CD4-positive, alpha-beta T cell treated with Interleukin-15 for 1 hour (primary cell): ENCODE measurements at places on chromosomes 4 and X.

DNA sequence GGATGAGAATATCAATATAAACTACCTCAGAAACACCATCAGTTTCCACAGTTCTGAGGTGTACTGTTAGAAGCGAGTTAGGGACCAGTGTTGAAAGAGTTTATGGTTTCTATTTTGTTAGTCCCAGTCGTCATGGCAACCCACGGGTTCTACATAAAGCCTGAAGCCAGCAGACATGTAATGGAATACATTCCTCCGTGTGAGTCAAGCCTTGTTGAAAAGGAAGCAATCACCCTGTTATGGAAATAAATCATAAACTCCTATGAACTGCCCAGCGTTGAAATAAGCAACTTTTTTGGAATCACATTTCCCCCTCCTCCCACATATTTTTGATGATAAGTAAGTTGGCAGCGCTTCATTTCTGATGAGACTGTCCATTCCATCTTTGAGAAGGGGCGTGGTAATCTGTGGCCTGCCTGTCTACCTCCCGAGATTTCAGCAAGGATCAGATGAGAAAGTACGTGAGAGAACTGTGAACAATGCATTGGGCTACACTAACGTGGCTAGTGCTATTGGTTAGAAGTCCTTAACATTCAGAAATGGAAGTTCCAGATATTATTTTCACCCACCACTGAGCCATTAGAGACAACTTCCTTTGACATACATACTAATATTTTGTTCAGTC, 40.4 kb upstream of the PDHA1 start:
- DNase-seq = no peak

- no peak for DNase-seq
Observed at GRCh38 chrX:52983321-52984000, 25.1 kb upstream of the FAM156A start.

DNA sequence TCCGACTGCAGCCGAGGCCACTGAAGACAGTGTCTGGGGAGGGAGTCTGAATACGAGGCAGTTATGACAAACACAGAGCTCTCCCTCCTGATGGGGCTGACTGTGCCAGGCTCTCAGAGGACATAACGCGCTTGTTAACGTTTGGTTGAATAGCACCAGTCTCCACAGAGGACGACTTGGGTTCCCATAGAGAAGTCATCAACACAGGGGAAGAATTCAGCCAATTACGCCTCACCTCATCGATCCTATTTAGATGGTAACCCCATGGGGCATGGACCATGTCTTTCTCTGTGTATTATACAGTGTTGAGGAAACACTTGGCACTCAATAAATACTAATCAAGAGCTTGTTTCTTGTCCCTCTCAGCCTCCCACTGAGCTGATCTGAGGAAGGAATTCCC, 642.6 kb upstream of the LCORL start:
- no peak for DNase-seq

DNA sequence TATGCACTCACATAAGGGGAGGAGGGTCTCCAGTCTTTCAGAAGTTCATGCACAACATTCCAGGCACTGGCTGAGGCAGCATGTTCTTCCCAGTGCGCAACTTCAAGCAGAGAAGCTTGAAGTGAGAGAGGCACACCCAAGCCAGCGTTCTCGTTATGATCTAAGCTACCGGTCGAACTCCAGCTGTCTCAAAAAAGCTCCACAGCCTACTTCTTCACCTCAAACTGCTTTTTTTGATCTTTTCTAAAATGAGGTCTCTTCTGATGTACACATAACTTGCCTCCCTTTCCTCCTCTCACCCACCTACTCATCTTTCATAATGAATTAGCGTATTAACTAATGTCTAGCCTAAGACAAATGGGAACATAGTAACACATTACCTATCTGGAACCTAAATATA, 25.3 kb downstream of the GPC4 start:
- no peak for DNase-seq

DNA sequence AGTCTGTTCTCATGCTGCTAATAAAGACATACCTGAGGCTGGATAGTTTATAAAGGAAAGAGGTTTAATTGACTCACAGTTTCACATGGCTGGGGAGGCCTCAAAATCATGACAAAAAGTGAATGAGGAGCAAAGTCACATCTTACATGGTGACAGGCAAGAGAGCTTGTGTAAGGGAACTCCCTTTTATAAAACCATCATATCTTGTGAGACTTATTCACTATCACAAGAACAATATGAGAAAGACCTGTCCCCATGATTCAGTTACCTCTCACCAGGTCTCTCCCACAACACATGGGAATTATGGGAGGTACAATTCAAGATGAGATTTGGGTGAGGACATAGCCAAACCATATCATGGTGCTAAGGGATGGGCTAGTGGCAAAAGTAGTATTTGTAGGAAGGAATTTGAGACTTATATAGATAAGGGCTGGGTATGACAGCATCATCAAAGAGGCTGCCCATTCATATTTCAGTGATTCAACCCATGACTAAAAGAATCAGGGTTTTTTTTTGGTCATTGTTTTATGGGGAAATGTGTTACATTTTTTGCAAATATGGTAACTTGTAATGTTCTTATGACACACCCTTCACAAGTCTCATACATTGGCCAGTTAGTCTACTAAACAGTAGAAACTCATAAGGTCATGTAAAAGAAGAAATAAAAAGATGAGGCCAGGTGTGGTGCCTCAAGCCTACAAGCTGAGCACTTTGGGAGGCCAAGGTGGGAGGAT, 34.7 kb downstream of the NUP62CL start:
- DNase-seq = no peak

GRCh38 chr4:75001871-75002270, 69.0 kb downstream of the PARM1 start:
- DNase-seq = no peak

DNA sequence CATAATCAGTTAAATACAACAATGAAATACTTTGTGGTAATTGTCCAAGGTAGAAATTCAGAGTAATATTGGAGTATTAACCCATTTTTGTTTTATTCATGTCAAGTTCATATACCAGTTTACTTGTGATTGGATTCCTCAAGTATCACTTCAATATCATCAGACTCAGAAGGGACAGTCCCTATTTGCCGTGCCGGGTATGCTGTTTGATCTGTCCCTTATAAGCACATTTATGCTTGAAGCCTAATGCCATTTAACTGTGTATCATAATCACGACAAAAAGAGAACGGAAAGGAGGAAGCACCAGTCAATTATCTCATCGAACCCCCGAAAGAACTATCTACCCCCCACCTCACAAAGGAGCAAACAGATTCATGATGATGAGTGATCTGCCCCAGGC, 171.0 kb upstream of the TBL1X start:
- DNase-seq = no peak

- DNase-seq = no peak
Observed at GRCh38 chr4:120399826-120400225, 333.2 kb upstream of the MAD2L1 start.

DNA sequence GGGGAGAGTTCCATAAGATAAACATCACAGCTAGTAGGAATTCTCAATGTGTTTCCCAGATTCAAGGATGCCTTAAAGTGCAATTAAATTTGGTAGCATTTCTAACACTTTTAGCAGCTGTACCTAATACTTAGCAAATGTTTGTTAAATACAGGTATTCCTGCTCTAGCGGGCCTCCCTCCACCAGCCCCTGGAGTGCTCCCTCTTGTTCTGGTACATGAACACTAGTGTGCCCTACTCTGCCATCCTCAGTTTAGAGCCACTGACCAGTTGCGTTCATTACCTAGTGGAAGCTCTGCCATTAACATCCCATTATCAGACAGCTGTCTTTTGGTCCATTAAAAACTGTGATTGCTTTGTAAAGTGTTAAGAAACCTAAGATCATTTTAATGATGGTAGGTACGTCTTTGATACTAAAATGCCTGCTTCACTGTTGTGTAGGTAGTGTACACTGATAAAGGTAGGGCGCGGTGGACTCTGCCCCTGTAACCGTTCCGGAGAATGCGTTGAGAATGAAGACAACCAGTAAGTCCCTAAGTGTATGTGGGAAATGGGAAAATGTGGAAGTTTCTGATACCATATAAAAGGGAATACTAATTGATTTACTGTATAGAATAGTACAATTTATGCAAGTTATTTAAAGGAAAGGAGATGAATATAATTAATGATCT, 21.7 kb downstream of the KIAA0232 start:
- no peak for DNase-seq

GRCh38 chrX:31293409-31293808, 221.6 kb upstream of the FTHL17 start:
- no peak for DNase-seq

GRCh38 chrX:136055651-136056221, 70.5 kb downstream of the SLC9A6 start:
- no peak for DNase-seq

DNA sequence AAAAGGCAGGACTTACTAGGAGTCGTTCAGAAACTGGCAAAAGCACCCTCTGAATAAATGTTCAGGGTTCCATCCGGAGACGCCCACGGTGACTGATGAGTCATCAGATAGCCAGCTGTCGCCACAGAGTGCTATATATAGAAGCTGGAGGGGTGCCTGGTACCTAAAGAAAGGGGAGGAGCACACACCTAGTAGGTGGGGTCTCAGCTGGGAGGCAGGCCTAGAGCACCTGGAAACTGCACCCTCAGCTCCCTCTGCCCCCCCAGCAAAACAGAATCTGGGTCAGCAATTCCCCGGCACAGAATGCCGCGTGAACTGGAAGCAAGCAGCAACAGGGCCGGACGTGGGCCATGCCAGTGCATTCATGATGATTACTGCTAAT, 242.0 kb downstream of the BCOR start:
- DNase-seq = peak; percentile 84

GRCh38 chr4:57373991-57374390, 263.8 kb upstream of the IGFBP7 start:
- no peak for DNase-seq

DNA sequence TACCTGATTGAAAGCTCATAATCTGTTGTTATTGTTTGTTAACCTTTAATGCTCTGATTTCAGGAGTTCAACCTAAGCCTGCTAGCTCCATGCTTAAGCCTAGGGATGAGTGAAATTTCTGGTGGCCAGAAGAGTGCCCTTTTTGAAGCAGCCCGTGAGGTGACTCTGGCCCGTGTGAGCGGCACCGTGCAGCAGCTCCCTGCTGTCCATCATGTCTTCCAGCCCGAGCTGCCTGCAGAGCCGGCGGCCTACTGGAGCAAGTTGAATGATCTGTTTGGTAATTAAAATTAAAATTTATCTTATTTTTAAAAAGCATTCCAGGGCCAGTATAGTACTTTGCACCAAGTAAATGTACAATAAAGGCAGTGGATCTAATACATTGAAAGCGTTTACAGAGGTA, 37.1 kb upstream of the MSANTD1 start:
- no peak for DNase-seq

DNA sequence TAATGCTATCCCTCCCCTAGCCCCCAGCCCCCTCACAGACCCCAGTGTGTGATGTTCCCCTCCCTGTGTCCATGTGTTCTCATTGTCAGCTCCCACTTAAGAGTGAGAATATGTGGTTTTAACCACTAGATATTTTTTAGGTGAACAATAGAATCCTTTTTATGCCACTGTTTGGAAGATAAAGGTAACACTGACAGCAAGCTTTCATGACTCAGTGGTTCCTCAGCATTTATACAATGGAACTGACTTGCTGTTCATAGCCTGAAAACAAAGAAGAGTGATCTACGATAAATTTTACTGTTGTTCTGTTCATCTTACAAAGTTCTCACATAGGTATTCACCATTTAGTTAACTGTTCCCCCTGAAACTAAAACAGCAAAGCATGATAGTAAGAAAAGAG, 147.8 kb downstream of the ARHGAP10 start:
- no peak for DNase-seq

GRCh38 chr4:82352825-82353366, 20.9 kb downstream of the HNRNPD start:
- no peak for DNase-seq

DNA sequence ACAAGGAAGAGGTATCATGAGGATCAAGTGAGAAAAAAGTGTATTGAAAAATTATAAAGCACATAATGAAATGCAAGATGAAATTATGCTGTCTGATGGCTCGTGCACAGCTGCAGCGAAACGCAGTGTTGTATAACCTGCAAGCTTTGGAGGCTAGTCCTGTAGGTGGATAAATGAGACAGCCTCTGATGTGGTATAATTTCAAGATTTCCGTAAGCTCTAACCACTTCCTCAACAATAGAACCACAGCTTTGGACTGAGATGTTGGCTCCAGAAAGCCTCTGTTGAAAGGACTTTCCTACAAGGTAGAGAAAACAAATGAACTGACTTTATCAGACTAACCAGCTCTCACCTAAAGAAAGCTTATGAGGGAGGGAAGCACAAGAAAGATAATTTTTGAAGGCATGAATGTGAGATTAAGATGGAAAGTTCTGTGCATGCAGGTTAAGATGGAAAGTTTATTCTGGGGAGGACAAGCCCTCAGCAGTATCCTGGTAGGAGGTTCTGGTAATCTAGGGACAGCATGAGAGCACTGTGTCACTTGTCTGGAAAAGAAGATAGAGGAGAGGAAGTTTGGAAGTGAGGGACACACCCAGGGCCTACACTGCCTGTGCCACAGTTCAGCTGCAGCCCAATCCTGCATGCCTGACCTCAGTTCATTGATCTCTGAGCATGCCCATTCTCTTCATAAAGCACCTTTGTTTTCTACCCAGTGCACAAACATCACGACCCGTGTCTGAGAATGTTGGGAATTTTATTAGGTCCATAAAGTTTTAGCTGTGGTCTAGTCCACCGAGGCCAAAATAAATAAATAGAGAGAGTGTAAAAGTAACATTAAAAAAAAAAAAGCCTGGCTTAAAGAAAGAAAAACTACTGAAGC, 161.5 kb upstream of the SFRP2 start:
- DNase-seq = no peak

- no peak for DNase-seq
Observed at GRCh38 chrX:39871648-39872047, 226.1 kb downstream of the BCOR start.

DNA sequence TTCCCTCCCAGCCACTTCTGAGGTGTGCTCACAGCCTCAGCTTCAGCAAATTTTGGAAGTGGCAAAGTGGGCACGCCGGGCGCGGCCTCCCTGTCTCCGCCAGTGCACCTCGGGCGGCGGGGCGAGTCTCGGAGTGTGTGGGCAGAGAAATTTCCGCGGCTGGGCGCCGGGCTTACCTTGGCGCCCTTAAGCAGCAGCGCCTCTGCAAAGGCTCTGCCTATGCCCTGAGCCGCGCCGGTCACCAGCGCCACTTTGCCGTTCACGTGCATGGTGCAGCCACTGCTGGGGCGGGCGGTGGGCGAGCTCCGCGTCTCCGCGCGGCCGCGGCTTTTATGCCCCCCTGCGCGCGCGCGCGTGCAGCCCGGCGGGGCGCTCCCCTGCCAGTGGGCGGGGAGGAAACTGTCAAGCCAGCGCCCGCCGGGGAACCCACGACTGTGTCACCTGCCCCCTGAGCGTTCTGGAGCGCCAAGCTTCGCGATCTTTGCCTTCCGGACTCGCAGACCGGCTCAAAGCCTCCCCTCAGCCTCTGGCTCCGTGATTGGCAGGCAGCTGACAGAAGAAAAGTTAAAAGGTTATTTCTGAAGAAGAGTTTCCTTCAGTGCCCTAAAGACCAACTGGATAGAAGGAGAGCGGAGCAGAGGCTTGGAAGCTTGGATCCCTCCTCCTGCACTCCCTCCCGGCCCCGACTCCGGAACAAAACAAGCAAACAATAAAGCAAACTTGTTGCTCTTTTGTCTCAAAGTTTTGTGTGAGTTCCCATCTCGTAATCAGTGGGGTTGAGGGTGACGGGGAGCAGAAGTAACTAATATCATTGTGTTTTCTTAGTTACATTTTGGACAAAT, at the start of gene HPGD:
TSS of gene HPGD (minus strand) at position 306 of the 842 bp plus-strand sequence. CDS start at position 269, 37 bp downstream.
- peak; percentile 77 for DNase-seq

GRCh38 chr4:8534129-8534528, 46.1 kb upstream of the GPR78 start:
- DNase-seq = no peak

GRCh38 chr4:114026447-114026846, 47.0 kb upstream of the ARSJ start:
- DNase-seq = no peak
